ENCODE measurements at places on chromosomes 5 and 9.

DNA sequence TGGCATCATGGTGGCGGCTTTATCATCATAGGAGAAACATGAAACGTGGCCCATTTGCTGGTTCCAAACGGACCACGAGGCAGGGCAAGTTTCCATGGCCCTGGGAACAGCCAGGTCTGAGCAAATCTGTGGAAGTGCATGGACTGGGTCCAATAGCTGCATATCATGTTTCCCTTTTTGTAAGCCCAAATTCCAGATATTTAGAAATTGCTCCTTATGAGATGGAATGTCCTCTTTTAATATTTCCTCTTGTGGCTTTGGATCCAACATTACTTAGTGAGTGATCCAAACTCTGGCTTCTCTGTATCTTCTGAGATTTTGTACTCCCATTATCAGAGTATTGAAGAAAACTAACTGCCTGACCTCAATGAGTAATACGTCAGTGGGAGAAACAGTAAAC is 79.8 kb upstream of the FBXL7 start:
- DNase-seq, result no peak

GRCh38 chr5:61627531-61627930 is 295.5 kb downstream of the ZSWIM6 start:
- DNase-seq, result no peak

DNA sequence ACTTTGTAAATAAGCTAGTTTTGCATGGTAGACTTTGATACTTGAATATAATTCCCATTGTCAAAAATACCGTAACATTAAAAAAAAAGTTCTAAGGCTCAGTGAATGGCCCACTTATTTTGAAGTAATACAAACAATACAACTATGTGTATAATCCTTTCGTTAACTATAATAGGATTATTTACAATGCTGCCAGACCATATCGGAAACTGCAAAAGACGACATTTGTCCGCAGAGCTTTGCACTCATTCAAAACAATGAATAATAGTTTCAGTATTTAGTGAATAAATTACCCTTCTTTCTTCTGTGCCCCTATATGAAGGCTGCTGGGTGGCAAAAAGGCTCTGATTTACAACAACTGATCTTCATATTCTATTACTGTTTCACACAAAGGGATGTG is 121.8 kb downstream of the DROSHA start:
- DNase-seq, result no peak

DNA sequence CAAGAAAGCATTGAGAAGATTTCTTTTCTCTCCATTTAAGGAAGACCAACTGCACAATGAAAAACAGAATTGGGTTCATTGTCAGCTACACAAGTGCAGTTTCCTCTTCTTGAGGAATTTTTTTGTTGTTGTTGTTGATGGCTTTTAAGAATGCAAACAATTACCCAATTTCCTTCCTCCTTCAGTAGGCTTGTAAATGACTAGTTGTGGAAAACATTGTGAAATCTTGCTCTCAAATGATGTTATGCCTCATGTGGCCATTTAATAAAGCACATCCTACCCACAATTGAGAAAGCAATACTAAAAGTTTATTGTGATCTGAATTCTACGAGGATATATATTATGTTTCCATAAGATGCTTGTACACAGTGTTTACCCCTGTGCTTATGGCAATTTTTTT is 171.6 kb downstream of the FAM174A start:
- no peak for DNase-seq

DNA sequence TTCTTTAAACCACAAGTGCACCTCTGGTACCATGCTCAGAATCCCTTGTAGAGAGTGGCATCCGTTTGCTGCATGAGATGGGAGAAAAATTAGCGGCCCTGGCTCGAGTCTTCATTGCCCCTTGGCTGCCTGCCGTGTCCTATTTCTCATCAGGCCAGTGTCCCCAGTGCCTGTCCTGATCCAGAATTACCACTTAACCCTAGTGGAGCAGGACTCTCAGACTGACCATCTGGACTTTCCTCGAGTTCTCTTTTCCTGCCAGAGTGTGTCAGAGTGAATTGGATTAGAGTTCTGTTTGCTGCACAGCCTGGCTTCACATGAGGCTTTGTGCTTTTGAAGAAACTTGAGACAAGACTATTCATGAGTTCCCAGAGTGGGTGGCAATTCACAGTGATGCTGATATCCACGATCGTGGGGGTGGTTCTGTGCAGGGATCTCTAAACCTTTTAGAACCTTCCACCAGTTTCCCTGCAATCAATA is 92.6 kb downstream of the C9orf152 start:
- no peak for DNase-seq

DNA sequence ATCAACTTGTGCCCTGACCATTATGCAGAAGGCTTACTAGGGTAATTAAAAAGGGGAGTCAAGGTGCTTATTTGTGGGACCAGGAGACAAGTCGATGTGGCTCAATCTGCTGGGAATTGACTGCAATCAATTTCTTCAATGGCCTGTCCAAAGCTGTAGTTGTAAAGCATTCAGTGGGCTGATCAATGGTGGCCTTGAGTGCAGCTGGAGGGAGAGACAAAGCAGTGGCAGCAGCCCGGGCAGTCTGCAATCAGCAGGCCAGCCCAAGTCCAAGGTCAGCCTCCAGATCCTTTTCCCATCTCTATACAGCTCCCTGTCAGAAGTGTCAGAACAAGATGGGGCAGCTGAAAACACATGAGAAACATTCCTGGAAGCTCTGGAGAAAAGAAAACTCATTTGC is 51.0 kb upstream of the BRINP1 start:
- no peak for DNase-seq

DNA sequence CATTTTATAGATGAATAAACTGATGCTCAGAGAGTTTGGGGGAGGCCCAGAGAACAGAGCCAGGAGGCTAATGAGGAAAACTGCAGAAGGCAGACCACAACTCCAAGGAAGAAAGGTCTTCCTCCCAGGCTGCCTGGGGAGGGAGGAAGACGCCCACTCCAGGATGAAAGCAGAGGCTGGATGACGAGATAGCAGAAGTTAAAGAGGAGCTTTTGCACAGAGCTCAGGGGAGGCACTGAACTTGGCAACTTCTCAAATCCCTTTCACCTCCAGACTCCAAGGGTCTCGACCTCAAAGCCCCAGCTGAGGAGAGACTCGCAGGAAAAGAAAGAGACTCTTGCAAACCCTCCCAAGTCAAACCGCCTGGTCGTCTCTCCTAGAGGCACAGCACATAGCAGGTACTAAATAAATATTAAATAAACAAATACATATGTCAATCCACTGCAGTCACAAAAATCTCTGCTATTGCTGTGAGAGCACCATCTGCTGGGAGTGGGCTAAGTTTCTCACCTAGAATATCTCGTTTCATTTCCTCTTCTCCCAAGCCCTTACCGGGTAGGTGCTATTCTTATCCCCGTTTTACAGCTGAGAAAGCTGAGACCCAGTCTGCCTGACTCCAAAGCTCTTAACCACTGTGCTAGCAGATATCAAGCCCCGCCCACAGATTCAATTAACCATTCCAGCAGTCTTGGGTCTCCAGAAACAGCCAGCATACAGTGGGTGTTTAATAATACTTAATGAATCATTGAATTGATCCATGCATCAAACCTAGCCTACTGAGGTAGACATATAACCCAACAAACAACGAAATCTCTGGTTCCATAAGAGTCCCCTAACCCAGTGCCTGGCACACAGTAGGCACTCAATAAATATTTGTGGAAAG is 97.8 kb upstream of the HAND1 start:
- no peak for DNase-seq

DNA sequence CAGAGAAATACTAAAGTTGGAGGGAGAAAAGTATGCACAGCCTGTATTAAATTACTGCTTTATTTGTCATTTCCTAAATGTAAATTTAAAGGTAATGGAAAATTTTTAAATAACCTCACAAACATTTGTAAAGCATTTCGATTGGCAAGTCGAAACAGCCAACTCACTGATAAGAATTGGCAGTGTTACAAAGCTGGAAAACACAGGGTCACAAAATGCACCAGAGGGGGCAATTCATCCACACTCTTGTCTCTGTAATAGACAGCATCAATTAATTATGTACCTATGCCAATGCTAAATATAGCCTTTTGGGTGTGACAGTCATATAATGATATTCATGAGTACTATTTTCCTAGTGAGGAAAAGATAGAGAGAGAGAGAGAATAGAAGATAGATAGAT is 140.6 kb upstream of the PRLR start:
- DNase-seq, result no peak
